ENCODE measurements at places on chromosomes 12 and 14.

DNA sequence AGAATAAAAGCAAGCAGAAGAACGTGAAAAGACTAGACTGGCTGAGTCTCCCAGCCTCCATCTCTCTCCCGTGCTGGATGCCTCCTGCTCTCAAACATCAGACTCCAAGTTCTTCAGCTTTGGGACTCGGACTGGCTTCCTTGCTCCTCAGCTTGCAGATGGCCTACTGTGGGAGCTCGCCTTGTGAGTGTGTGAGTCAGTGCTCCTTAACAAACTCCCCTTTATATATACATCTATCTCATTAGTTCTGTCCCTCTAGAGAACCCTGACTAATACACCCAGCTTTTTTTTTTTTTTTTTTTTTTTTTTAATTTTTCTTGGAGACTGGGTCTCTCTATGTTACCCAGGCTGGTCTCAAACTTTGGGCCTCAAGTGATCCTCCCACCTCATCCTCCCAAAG is 46.9 kb downstream of the ACTN1 start:
- no peak for DNase-seq

GRCh38 chr12:21354641-21355040 is 18.1 kb upstream of the IAPP start:
- DNase-seq = no peak

GRCh38 chr12:104340177-104340576 is 36.6 kb downstream of the EID3 start:
- DNase-seq = no peak

DNA sequence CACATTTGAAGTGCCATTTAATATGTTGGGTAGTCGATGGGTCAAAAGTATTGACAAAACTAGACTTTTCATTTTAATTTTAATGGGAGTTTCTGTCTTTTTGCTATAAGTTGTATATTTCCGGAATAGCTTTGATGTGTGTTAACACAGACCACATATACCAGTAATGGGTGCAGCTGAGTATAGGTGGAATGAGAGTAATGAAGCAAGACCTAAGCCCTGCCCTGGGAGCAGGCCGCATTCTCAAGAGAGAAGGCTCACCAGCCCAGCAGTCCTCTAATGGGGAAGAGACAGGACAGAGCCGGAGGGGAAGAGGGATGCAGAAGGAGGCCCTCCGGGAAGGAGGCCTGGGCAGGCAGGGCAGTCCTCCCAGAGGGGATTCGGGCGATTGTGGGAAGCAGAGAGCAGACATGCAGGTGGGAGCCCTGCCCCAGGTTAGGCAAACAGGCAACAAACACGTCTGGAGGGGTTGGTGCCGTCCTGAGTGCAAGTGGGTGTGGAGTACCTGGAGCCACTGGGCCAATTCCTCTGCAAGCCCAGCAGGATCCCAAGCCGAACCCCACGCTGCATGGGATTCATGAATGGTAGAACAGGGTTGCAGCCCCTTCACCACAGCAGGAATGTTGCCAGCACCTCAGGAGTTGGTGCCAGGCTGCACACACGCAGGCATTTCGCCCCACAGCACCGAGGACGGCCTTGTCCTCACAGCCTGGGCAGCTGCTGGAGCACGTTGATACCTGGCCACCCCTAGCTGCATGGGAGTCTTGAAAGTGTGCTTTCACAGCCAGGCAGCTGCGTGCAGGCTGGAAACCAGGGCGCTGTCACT is 7.8 kb downstream of the CKB start:
- DNase-seq = no peak

DNA sequence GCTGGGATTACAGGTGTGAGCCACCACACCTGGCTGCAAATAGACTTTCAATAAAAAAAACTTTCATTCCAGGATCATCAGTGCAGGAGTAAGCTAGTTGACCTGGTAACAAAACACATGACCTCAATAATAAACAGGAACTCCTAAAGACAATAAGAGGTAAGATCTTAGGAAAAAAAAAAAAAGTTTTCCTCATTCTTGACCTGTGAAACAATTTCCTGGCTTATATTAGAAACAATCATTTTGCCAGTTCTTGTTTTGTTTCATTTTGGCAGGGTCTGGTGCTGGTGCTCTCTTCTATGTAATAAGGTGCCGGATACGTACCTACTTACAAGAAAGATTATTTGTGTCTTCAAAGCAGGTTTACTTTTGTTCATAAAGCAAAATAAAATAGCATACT is 90.6 kb upstream of the AMN1 start:
- DNase-seq = peak; percentile 37

- no peak for DNase-seq
These were observed 261.0 kb upstream of the LRIG3 start for GRCh38 chr12:59181196-59181777.

DNA sequence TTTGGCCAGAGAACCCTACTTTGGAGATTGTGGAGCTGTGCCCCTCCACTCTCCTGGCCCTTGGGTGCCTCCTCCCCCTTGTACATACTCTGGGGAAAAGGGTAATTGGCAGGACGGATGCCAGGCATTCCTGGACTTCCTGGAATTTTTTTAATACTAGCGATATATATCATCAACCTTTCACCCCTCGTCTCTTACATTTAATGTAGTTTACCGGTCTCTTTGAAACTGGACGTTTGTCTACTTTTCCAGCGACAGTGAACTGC is 767 bp upstream of the CRY1 start:
- no peak for DNase-seq

DNA sequence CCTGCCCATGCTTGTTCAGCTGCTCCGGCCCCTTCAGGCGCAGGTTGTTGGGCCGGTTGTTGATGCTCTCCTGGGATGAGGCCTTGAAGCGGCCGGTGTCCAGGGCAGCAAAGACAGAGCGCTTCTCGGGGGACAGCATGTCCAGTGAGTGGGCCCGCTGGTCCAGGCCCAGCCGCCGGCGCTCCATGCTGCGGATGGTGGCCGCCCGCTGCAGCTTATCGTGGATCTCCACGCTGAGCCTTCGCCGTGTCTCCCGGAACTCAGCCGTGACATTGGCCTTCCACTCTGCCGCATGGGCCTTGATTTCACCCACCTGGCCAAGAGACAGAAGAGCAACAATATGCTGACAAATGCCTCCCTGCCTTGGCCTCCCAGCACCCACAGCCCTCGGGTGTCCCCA is 137.2 kb downstream of the KCNK10 start:
- DNase-seq = no peak

GRCh38 chr14:76080471-76080870 is 71.3 kb upstream of the GPATCH2L start:
- DNase-seq = no peak

- DNase-seq = no peak
These were observed 286.7 kb downstream of the ZFP36L1 start for GRCh38 chr14:68506021-68506644.

- no peak for DNase-seq
These were observed 1.5 kb upstream of the DTX1 start for GRCh38 chr12:113054948-113055486.

DNA sequence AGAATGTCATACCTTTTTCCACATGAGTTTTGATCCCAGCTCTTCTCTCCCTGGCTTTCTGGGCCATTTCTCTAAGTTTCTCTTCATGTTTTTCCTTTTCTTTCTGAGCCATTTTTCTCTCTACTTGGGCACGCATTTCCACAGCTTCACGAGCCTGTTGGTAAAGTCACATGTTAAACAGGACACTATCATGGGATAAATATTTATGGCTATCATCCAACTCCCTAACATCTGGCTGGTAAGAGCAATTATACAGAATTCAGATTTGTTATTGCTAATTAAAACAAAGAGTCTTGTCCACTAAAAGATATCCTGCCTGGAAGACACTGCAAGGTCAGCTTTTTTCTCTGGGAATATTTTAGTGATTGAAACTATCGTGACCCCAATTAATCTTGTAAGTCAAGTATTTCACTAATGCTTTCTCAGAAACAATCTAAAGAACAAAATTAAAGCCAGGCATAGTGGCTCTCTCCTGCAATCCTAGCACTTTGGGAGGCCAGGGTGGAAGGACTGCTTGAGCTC is 23.1 kb downstream of the SLIRP start:
- DNase-seq = no peak

DNA sequence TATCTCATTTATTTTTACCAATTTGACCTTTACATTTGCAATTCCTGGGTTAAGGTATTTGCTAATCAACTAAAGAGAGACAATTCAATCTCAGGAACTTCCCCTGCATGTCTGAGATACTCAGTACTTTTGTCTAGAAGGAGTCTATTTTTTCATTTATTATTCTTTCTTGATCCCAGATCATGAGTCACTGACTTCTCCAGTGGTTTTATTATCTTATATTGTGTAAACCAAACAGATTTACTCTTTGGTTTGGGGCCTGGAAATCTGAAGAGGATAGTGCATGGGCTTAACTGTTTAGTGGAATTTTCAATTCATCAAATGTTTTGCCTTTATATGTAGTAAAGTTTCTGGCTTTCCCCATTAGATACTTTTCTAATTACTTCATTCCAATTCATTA is 185.4 kb downstream of the ALG10B start:
- no peak for DNase-seq

GRCh38 chr14:24353559-24354481 is 14.0 kb upstream of the RIPK3 start:
- no peak for DNase-seq

DNA sequence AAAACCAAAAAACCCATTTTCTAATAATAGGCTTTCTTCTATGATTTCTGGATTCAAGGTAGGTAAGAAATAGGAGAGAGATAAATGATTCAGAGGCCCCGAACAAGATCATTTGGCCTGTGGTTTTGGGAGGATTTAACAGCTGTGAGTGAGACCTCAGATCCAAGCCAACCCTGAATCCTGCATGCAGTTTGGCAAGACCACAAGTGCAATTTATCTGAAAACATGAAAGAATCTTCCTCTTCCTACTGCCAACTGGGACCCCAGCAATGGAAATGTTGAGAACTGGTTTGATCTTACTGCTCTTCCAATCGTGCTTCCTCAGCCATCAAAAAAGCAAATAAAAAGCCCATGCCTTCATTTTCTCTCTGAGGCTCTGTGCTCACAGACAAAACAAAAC is 519.7 kb upstream of the TBX3 start:
- no peak for DNase-seq

All from A549 (cell line).